Activated CD4-positive, alpha-beta T cell treated with anti-CD3 and anti-CD28 coated beads, Interleukin-2, amount 10 ng/mL, durations not matched to agents 7 days and 5 days (primary cell): ENCODE measurements at places on chromosomes 11 and 22. TPM values are rescaled to one million over a fixed set of nuclear protein-coding genes. Genes with fewer than 3 reads are reported as not detected.

DNA sequence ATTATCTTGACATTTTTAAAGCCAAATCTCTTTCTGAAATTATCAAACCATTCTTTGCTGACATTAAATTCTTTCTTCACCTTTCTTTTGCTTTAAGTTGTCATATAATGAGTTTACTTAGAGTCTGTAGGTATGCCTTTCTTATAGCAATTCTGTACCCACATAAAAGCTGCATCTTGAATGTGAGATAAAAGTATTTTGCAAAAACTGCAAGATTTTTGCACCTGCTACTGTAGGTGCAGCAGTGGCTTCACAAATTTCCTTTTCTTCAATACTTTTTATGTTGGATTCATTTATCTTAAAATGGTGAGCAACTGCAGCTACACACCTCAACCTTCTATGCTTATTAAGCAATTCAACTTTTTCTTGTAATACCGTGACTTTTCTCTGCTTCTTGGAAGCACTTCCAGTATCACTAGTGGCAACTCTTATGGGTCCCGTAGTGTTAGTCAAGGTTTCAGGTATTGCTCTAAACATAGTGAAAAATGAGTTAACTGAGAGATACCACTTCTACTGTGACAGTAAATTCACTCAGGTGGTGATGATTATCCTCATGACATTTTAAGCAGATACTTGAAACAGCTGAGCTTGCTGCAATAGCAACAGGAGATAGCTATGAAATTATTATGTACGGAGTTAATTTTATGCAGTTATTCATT, 18.8 kb downstream of the ZFP91 start:
- no peaks in the 10 kb centered on the region for H3K27me3 ChIP-seq
- peak overlapping the region; percentile 72 for H3K27ac ChIP-seq
- peaks cover 50% of the 10 kb centered on the region for H3K36me3 ChIP-seq
- no peak for DNase-seq
- peaks cover 65% of the 10 kb centered on the region for H3K4me1 ChIP-seq

GRCh38 chr11:88301488-88302140, 35.9 kb downstream of the CTSC start:
- H3K36me3 ChIP-seq: peaks cover 96% of the 10 kb centered on the region
- peak overlapping the region; percentile 82 for H3K27ac ChIP-seq
- peaks cover 48% of the 10 kb centered on the region for H3K4me1 ChIP-seq
- H3K4me3 ChIP-seq: no peak overlapping the region
- no peaks in the 10 kb centered on the region for H3K27me3 ChIP-seq

- H3K4me1 ChIP-seq: peaks cover 7% of the 10 kb centered on the region
- no peak overlapping the region for H3K4me3 ChIP-seq
- H3K27ac ChIP-seq: no peak overlapping the region
- DNase-seq: no peak
- H3K27me3 ChIP-seq: no peaks in the 10 kb centered on the region
Observed at GRCh38 chr11:6572215-6572614, 31.2 kb downstream of the RRP8 start.

GRCh38 chr11:45655347-45655756, 10.1 kb downstream of the CHST1 start:
- H3K4me1 ChIP-seq: peaks cover 4% of the 10 kb centered on the region
- DNase-seq: peak; percentile 50
- H3K36me3 ChIP-seq: no peaks in the 10 kb centered on the region
- H3K4me3 ChIP-seq: no peak overlapping the region
- peaks cover 7% of the 10 kb centered on the region for H3K27me3 ChIP-seq
- H3K27ac ChIP-seq: no peak overlapping the region

Gene MCHR1
- not detected for total RNA-seq

Gene LRRC10B
- total RNA-seq: not detected

DNA sequence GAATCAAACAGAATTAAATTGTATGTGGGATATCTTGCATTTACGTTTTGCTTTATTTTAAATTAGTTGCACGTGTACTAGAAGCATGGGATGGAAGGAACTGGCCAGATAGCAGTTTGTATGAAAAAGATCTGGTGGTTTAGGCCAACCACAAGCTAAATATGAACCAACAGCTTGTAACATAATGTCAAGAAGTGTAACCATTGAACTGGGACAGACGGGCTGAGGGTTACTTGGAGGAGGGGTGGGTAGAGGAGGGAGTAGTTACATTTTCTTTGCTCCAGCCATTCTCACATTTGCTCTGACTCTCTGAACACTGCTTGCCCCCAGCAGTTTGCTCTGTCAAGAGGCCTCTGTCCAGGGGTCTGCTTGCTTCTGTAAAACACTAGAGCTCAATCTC, 31.7 kb upstream of the CXCR5 start:
- H3K4me3 ChIP-seq: no peak overlapping the region
- no peak overlapping the region for H3K27ac ChIP-seq
- DNase-seq: no peak
- H3K4me1 ChIP-seq: peaks cover 4% of the 10 kb centered on the region

DNA sequence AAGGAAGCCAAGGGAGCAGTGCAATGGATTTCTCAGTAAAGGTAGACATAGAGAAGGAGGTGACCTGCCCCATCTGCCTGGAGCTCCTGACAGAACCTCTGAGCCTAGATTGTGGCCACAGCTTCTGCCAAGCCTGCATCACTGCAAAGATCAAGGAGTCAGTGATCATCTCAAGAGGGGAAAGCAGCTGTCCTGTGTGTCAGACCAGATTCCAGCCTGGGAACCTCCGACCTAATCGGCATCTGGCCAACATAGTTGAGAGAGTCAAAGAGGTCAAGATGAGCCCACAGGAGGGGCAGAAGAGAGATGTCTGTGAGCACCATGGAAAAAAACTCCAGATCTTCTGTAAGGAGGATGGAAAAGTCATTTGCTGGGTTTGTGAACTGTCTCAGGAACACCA, 6.6 kb downstream of the TRIM22 start:
- peaks cover 72% of the 10 kb centered on the region for H3K4me1 ChIP-seq
- H3K27ac ChIP-seq: no peak overlapping the region
- H3K36me3 ChIP-seq: peaks cover 79% of the 10 kb centered on the region
- no peaks in the 10 kb centered on the region for H3K27me3 ChIP-seq
- no peak for DNase-seq
- H3K4me3 ChIP-seq: no peak overlapping the region

DNA sequence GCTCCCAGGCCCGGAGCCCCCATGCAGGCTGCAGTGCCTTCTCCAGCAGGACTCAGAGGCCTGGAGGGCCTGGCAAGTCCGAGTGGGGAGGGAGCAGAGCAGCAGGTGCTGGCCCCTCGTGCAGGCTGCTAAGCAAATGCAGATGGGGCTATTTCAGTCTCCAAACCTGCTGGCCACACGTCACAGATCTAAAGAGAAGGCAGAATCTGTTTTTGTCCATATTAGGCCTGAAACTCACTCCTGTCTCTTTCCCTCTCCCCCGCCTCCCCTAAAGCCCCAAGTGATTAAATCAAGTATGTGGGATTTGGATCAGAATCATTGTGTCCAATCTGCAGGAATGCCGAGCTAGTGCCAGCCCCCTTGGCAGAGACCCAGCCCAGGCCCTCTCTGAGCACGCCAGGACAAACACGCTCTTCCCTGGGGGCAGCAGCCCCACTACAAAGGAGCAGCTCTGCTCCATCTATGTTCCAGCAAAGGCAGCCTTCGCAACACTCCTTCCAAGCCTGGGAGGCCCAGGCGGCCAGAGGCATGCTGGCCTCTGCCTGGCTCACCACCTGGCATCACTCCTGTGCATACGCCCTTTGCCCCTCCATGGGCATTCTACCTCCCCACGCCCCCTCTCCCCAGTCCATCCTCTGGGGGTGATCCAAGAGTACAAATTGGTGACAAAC, 26.5 kb downstream of the RPL27A start:
- peaks cover 3% of the 10 kb centered on the region for H3K4me1 ChIP-seq
- no peak for DNase-seq
- H3K4me3 ChIP-seq: no peak overlapping the region
- no peaks in the 10 kb centered on the region for H3K27me3 ChIP-seq
- no peak overlapping the region for H3K27ac ChIP-seq

- peaks cover 57% of the 10 kb centered on the region for H3K4me1 ChIP-seq
- peak overlapping the region; percentile 41 for H3K27ac ChIP-seq
- peaks cover 13% of the 10 kb centered on the region for H3K27me3 ChIP-seq
Observed at GRCh38 chr11:7514099-7514591, 346 bp downstream of the PPFIBP2 start.

Gene PRSS23
- 0.40 TPM for total RNA-seq

GRCh38 chr11:119368121-119369034, 13.1 kb downstream of the USP2 start:
- H3K4me1 ChIP-seq: peaks cover 7% of the 10 kb centered on the region
- H3K27me3 ChIP-seq: peaks cover 24% of the 10 kb centered on the region
- H3K4me3 ChIP-seq: no peak overlapping the region

- peaks cover under 1% of the 10 kb centered on the region for H3K4me1 ChIP-seq
- peak; percentile 42 for DNase-seq
- H3K27ac ChIP-seq: peak overlapping the region; percentile 16
Observed at GRCh38 chr22:30453731-30454510, 17.9 kb downstream of the SEC14L3 start.

Gene PARVG
- 158 TPM for total RNA-seq

Gene APOA4
- not detected for total RNA-seq

Gene OR4C45
- total RNA-seq: not detected

- no peaks in the 10 kb centered on the region for H3K4me1 ChIP-seq
- no peak for DNase-seq
- no peak overlapping the region for H3K4me3 ChIP-seq
- H3K27ac ChIP-seq: no peak overlapping the region
- H3K27me3 ChIP-seq: no peaks in the 10 kb centered on the region
- no peaks in the 10 kb centered on the region for H3K36me3 ChIP-seq
Observed at GRCh38 chr22:34897126-34897525, 168.8 kb upstream of the ISX start.

Gene C11orf86
- not detected for total RNA-seq

DNA sequence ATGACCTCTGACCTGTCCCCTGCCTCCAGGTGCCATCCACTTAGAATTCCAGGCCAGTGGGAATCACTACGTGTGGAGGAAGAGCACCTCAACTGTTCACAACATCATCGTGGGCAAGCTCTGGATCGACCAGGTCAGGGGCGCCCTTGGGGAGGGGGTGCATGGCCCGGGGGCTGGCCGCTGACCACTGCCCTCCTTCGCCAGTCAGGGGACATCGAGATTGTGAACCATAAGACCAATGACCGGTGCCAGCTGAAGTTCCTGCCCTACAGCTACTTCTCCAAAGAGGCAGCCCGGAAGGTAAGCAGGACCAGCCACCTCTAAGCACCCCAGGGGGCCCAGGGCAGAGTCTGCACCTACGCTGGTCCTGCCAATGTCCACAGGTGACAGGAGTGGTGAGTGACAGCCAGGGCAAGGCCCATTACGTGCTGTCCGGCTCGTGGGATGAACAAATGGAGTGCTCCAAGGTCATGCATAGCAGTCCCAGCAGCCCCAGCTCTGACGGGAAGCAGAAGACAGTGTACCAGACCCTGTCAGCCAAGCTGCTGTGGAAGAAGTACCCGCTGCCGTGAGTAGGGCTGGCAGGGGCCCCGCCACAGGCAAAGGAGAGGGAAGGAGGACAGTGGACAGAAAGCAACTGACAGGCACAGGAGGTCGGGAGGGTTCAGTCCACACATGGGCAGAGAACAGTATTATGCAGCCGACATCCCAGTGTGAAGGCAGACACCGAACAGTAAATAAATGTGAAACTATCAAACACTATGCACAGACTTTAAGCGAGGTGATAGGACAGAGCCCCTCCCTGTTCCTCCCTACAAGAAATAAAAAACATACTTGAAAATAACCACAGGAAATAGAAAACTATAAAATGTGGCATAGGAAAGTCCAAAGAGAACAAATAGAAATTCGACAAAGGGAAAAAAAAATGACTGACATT, 74.9 kb downstream of the MORC2 start:
- no peaks in the 10 kb centered on the region for H3K36me3 ChIP-seq
- DNase-seq: no peak
- no peak overlapping the region for H3K4me3 ChIP-seq
- peaks cover 21% of the 10 kb centered on the region for H3K4me1 ChIP-seq

Gene CLDN5
- total RNA-seq: 0.40 TPM

Gene IL17REL
- not detected for total RNA-seq

DNA sequence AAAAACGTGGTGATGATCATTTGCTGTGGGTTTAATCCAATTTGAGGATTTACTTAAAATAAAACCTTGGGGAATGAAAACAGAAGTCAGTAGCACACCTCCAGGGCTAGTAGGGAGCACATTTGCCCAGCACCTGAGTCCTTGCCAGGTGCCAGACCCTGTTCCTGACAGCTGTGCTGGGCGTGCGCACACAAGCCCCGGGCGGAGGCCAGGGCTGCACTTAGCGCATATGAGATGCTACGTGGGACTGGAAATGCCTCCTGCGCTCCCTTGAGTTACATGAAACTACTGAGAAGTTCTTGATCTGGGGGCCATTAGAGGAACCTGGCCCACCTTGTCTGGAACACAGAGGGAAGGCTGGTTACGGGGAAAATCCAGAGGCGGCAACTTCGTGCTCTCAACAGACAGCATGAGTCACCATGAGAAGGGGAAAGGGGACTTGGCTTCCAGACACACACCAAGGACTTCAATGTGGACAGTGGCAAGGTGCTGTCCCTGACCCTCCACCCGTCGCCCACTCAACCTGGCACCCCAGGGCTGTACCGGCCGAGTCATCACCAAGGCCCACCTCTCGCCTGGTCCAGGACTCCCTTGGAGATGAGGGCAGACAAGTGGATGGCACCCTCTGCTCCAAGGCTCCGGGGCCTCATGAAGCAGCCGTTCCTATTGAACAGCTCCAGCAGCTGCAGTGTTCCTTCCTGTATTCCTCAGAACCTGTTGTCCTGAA, 1468.6 kb downstream of the BRD1 start:
- no peak overlapping the region for H3K27ac ChIP-seq
- H3K36me3 ChIP-seq: no peaks in the 10 kb centered on the region
- no peaks in the 10 kb centered on the region for H3K4me1 ChIP-seq
- H3K27me3 ChIP-seq: peaks cover 2% of the 10 kb centered on the region
- no peak overlapping the region for H3K4me3 ChIP-seq
- no peak for DNase-seq
